Caki2 (cell line): ENCODE measurements at places on chromosomes 7 and 10. TPM values are rescaled to one million over a fixed set of nuclear protein-coding genes. Genes with fewer than 3 reads are reported as not detected.

The LUC7L2 gene
- total RNA-seq = 37.1 and 37.5 TPM in 2 replicates

The PTF1A gene
- total RNA-seq = not detected in 2 replicates

The ATP6V0E2 gene
- 66.1 and 85.9 TPM in 2 replicates for total RNA-seq

The SPDYE2B gene
- total RNA-seq = not detected in 2 replicates

The IMMP2L gene
- total RNA-seq = 42.4 and 226 TPM in 2 replicates

The OR9A4 gene
- not detected in 2 replicates for total RNA-seq

The AEBP1 gene
- not detected in 2 replicates for total RNA-seq

The KAZALD1 gene
- 35.4 and 44.5 TPM in 2 replicates for total RNA-seq

The PPP1R17 gene
- not detected in 2 replicates for total RNA-seq

The FOXI2 gene
- not detected in 2 replicates for total RNA-seq

The WBP1L gene
- 8.1 and 12.7 TPM in 2 replicates for total RNA-seq

The SKIDA1 gene
- total RNA-seq = 5.0 and 9.0 TPM in 2 replicates

The NPSR1 gene
- total RNA-seq = not detected in 2 replicates

The CNNM2 gene
- total RNA-seq = 0.52 and 4.0 TPM in 2 replicates

The HMX3 gene
- not detected in 2 replicates for total RNA-seq

The LCOR gene
- total RNA-seq = 5.8 and 9.7 TPM in 2 replicates

The HMX2 gene
- total RNA-seq = not detected in 2 replicates

The MRC1 gene
- total RNA-seq = not detected in 2 replicates

The CALCR gene
- 0.14 and 0.57 TPM in 2 replicates for total RNA-seq

The NPY gene
- total RNA-seq = not detected in 2 replicates

The PRRT4 gene
- total RNA-seq = 0.91 TPM in 1 of 2 replicates, not detected in the other

The RHOBTB1 gene
- total RNA-seq = 23.6 and 26.7 TPM in 2 replicates

The LRRD1 gene
- not detected in 2 replicates for total RNA-seq

The SPDYE1 gene
- total RNA-seq = not detected in 2 replicates

The TRIM50 gene
- not detected in 2 replicates for total RNA-seq

The PNLIPRP1 gene
- not detected in 2 replicates for total RNA-seq
